ENCODE measurements at places on chromosomes 3 and 15.

DNA sequence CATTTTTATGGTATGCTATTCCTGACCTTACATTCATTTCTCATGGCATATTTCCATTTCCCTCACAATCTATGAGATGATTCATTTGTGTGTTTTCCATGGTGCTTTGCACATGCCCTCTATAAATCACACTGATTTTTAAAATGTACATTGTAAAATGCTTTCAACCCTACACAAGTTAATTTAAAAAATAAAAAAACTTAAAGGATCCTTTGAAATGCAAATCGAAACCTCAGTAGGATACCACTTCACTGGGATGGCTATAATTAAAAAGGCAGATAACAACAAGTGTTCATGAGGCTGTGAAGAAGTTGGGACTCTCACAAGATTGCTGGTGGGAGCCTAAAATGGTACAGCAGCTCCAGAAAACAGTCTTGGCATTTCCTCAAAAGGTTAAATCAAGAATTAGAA, 83.5 kb downstream of the FMN1 start:
- no peak for DNase-seq

- DNase-seq: no peak
These were observed 10.6 kb downstream of the RPS27L start for GRCh38 chr15:63146684-63147083.

DNA sequence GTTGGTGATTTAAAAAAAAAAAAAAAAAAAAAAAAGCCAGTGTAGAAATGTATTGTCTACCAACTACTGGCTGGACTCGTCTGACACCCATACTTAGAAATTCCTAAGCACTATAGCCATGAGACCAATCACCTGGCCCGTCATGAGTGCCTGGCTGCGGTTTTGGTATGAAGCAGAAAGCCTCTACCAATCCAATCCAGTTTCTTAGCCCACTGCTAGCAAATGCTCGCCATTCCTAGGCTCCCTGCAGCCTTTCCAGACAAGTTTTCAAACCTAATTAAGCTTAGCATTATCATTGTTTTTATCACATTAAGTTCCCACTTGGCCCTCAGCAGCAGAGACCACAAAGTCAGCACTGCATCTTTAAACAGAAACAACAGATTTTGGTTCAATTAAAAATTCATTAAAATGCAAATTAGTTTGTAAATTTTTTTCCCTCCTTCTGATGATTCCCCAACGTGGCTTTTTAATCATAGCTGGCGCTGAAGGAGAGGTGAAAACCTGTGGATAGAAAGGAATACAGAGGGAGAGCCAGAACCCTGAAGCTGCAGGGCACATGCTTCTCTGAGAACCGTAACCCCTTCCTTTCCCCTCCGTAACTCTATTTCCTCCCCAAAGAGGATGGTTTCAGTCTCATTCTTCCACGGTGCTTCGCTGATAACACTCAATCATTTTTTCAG, 32.2 kb upstream of the ST8SIA2 start:
- no peak for DNase-seq

DNA sequence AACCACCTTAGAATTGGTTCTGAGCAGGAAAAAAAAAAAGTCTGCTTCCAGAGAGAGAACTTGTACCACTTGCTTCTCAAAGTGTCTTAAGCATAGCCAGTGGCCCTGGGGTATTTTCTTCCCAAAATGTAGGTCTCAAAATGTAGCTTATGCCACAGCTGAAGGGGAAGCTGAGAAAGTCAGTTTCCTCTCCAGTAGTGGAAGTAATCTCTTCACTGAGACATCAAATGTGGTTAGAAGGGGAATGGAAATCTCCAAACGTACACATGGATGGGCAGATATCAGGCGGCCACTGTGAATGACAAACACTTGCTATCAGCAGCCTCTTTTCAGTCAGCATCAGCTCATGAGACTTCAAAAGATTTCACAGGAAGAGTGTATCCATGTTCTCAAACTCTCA, 841.2 kb downstream of the TUSC7 start:
- no peak for DNase-seq

- DNase-seq: no peak
These were observed 31.8 kb downstream of the FSTL1 start for GRCh38 chr3:120418866-120419490.

DNA sequence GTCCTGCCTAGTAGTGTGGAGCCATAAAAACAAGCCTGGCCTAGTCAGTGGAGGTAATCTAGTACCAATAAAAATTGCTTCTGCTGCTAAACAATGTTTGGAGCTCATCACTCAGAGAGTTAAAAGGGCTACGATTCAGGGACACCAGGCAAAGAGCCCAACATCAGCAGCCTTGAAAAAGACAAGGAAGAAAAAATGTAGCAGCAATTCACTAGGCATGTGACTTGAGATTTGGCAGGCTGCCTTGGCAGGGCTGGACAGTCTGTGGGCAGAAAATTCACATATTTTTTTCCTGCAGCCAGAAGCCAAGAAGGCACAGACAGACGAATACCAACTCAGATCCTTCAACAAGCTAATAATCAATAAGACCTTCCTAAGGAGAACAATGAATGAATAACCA, 47.2 kb downstream of the IGSF11 start:
- DNase-seq: no peak

DNA sequence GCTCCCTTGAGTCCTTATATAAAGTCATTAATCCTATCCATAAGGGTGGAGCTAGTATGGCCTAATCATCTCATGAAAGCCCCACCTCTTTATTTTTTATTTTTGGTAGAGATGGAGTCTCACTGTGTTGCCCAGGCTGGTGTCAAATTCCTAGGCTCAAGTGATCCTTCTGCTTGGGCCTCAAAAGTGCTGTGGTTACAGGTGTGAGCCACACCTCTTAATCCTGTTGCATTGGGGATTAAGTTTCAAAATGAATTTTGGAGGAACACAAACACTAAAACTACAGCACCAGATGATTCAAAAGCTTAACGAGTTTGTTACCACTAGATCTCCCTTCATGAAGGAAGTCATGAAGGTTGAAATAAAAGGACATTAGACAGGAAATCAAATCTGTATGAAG, 27.7 kb downstream of the RAB7A start:
- DNase-seq: no peak

DNA sequence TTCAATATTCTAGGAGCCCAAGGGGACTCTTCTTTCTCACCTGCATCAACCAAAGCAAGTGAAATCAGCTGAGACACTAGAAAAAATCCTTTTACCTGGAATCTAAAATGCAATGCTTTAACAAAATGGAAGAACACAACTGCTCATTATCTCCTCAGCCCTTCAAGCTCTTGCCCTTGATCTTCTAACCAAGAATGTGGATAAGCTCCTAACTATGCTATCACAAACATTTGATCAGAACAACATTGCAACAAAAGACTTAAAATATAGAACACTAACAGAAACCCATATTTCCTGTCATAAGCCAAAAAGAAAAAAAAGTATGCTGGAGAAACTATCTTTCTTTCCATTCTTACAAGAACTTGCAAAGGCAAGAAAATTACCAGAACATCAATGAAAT, 12.6 kb downstream of the RBM15B start:
- no peak for DNase-seq

DNA sequence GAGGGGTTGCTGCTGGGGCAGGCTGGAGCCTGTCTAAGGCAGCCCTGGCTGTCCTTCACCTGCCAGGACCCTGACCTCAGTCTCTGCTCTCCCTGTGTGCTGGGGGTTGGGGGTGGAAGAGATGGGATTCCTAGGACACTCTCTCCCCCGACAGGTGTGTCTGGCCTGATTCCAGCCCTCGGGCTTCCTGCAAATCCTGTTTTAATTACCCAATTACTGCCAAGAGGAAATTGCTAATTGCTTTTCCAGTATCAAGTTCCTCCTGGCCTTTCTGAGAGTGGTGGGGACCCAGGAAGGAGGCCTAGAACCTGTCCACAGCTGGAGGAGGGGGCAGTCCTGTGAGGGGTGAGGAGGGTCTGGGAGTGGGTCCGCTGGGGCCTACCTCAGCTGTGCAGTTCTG, 15.8 kb downstream of the PLXNA1 start:
- no peak for DNase-seq

DNA sequence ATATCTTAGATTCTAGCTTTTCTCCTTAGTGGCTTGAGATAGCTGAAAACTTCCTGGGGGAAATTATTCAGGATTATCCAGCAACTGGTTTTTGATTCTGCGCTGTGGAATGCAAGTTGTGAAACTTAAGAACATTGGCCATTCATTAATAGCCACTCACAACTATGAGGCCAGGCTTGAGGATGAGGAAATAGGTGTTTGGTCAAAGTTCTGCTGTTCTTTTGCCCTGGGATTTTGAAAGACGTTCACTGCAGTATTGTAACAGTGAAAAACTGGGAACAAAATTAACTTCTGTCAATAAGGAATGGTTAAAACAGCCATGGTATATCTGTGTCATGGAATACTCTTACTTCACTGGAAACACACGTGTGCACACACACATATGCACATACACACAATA, 44.1 kb downstream of the CTXND1 start:
- no peak for DNase-seq

- no peak for DNase-seq
These were observed 204.6 kb upstream of the NR2F2 start for GRCh38 chr15:96125721-96126415.

DNA sequence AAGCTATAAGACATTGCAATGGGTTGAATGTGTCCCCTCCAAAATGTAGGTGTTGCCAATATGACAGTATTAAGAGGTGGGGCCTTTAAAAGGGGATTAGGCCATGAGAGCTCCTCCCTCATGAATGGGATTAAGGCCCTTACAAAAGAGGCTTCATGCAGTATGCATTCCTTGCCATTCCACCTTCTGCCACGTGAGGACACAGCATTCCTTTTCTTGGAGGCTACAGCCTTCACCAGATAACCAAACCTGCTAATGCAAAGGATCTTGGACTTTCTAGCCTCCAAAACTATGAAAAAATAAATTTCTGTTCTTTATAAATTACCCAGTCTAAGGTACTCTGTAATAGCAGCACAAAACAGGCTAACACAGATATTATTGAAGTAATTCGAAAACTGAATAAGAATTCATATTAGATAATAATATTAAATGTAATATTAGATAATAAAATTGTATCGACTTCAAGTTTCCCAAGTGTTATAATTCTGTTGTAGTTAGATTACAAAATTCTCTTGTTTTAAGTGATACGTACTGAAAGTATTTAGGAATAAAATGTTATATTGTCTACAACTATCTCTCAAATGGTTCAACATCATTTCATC, 29.4 kb upstream of the ATP8B4 start:
- DNase-seq: no peak
